NCI-H446 (cell line): ENCODE measurements at places on chromosomes 5 and 9.

- DNase-seq: no peak
These were observed 174.5 kb upstream of the MAP3K1 start for GRCh38 chr5:56640763-56641406.

GRCh38 chr5:170617533-170618490 lies 114.0 kb downstream of the KCNIP1 start:
- no peak for DNase-seq

- no peak for DNase-seq
These were observed 11.4 kb upstream of the ANKRD33B start for GRCh38 chr5:10552183-10553143.

GRCh38 chr5:62732677-62733121 lies 154.1 kb downstream of the LRRC70 start:
- no peak for DNase-seq

DNA sequence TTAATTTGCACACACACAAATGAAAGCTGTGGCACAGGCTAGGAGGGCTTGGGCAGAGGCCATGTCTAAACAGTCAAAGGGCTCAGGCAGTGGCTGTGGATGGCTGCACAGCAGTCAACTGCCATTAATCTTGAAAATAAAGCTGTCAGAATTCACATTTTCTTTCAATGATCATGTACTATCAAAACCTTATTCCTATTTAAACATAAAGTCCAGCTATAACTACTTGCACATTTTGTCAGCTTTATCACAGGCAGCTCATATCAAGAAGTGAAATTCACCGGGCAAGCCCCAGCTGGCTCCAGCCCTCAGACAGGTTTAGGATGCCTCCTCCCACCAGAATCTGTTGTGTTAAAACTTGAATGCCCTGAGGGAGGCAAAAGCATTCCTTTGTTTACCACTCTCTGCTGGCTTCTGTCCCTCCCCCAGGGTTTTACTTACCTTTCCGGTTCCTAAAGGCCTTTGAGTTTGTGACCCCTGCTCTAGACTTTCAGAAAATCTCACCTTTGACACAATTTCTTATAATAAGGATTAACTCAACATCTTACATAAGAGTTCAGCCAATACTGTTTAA lies 54.9 kb upstream of the GRAMD2B start:
- no peak for DNase-seq

GRCh38 chr9:94821098-94821887 lies 94.8 kb downstream of the AOPEP start:
- DNase-seq: no peak

GRCh38 chr9:134607971-134608370 lies 33.6 kb upstream of the COL5A1 start:
- DNase-seq: no peak

DNA sequence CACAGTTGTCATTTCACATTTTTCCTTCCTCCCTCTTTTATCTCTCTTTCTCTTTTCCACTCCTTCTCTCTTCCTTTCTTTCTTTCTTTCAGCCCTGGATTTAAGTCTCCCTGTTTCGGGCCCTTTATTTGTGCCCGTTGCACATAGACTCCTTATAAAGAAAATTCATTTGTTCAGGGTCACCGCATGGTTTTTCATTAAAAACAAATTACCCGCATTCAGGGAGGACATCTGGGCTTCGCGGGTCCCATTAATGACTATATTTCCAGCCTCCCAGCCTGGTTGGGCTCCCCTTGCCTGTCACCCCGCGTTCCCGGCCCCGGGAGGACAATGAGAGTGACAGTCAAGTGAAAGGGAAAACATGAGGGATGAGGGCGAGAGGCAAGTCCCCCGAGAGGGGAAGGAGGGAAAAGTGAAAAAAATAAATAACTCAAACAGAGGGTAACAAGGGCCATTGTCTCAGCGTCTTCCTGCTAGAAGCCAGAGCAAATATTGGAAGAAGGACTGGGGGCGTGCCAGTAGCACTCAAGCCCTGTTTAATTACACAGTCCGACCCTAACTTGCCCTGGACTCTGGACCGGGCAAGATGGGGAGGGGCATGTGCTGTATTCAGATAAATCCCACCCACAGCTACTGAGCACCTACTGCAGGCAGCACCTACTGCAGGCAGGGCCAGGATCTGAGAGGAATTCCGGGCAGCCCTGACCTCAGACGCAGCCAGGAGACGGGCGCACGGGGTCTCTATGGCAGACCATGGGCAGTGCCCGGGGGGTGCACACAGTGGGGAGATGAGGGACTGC lies 166.2 kb downstream of the PAX5 start:
- no peak for DNase-seq

DNA sequence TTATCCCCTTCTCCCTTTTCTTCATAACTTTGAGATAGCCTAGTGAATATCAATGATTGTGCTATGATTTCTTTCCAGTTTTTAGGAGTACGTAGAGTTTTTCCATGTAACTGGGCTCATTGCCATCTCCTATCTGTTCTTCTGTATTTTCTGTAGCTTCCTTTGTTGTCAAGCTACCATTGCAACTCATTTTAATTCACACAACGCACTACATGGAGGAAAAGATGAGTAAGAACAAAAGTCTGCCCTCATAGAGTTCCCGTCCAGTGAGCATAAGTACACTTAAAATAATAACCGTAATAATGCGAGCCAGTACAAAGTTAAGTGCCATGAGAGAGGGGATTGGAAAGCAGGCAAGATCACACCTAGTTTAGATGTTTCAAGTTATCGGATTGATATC lies 177.7 kb downstream of the PAM start:
- DNase-seq: no peak

GRCh38 chr5:60026161-60026560 lies 132.6 kb upstream of the PDE4D start:
- peak; percentile 29 for DNase-seq

GRCh38 chr9:79357616-79358015 lies 214.1 kb upstream of the TLE4 start:
- no peak for DNase-seq

GRCh38 chr5:148378670-148379069 lies 5.1 kb upstream of the FBXO38 start:
- DNase-seq: no peak

DNA sequence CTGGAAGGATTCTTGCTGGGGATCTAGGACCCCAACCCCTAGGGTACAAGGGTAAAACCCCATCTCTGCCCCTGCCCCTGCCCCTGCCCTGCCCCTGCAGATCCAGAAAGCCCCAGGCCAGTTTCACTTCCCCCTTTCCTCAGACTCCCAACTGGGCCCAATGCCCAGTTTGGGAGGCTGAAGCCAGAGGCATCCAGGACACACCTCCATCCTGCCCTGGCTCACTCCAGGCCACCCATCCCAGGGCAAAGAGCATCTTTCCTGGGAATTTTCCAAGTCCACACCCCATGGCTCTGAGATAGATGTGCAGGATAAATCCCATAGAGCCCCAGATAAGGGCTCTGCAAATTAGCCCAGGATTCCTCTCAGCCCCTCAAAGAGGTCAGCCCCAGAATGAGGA lies 17.4 kb downstream of the CNTFR start:
- DNase-seq: no peak

- no peak for DNase-seq
These were observed 27.6 kb upstream of the NUDT12 start for GRCh38 chr5:103590221-103590620.

- no peak for DNase-seq
These were observed 56.2 kb downstream of the ARHGEF28 start for GRCh38 chr5:73682176-73682575.

DNA sequence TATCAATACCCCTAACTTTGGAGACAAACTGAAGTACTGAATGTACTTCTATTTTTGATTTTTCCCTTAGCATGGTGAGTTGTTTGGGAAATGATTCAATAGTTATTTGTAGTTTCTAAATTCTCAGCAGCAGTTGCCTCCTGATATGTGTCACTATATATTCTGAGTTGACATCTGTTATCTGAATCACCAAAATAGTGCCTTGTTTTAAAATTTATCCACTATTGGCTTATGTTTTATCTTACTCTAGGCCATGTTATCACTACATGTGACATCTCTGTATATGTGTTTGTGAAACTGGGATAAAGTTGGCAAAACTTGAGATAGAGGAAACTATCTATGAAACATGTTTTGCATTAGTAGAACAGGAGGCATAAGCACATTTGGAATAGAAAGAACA lies 317.6 kb downstream of the TLE4 start:
- DNase-seq: no peak

DNA sequence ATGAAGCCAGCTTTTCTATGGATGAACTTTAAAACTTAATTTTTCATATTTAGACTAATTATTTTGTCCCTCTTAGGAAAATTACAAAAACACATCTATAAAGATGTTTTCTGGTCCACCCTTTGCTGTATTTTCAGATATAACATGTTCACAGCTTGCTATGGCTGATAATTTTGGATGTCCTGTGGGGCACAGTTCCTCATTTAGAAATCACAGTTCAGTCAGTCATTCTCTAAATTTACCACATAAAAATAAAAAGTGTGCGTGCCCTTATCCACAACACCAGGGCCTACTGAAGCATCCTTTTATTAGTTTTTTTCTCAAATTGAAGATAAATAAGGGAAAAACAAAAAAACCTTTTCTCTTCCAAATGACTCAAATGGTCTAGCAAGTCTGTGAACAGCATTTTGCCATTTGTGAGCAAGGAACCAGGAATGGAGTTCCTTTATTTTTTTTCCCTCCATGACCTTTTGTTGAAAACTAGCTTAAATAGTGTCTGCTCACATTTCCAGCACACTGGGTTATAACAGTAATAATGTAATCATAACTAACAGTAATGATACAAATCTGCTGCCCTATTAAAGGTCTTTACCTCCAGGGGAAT lies 87.1 kb downstream of the CEMIP2 start:
- no peak for DNase-seq

DNA sequence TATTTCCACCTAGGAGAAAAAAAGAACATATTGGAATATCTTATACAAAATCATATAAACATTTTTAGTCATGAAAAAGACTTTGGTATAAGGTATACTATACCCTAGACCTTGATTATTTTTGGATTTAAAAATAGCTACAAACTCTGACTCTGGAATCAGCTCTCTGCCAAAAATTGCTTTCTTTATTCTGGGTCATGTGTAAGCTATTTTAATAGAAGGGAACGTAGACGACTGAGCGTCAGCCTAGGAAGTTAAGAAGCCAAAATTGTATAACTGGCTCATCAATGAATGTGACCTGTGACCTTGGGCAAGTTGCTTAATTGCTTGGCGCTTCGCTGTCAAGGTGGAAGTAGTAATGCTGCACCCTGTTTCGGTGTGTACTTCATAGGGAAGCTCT lies 157.1 kb downstream of the PARP8 start:
- no peak for DNase-seq

- no peak for DNase-seq
These were observed 152.3 kb upstream of the ANKH start for GRCh38 chr5:15023846-15024245.

GRCh38 chr5:219991-220390 lies 1.9 kb downstream of the SDHA start:
- no peak for DNase-seq

- DNase-seq: no peak
These were observed 27.6 kb downstream of the ZNF622 start for GRCh38 chr5:16437977-16438376.

- DNase-seq: peak; percentile 60
These were observed 9.4 kb upstream of the CCL28 start for GRCh38 chr5:43421450-43422133.

DNA sequence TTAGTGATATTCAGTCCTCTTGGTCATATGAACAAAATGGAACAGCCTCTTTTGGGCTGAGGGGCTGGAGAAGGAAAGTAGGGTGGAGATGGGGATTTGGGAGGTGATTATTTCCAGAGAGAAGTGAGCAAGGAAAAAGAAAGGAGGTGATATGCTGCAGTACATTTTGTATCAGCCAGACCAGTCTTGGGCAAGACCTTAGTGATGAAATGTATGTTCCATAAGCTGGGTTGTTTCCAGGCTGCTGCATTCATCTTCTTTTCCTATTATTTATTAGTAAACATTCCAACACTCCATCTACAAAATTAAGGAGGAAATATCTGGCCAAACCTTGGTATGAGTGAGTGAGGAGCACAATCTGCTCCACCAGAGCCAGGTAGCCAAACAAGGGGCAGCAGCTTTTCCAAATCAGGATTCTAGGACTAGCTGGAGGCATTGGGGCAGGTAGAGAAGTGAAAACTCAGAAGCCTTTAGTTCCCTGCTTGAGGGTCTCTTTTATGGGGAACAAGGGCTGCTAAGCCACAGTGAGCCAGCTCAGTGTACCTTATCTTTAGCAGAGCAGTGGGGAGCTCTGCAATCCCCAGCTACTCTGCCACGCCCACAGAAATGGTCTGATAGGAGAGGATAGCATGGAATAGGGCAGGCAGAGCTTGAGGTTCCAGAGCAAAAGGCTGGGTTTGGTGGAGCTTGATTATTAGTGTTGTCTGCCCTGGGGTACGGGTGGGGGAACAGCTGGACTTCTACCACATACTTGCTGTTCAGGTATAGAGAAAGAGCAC lies 19.5 kb downstream of the RAD1 start:
- no peak for DNase-seq

DNA sequence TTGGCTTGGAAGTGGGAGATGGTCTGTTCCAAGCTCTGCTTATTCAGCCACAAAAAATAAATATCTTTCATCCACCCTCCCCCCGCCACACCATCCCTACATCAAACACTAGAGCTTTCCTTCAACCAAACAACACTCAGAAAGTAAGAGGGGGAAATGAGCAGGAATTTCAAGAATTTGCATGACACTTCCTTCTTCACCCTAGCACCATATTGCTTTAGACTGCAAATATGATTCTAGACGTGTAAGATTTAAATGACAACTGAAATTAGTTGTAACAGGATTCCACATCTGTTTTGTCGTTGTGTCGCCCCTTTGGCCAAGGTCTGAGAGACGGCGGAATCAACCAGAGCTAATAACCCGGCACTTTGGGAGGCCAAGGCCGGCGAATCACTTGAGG lies 88.5 kb downstream of the NDFIP1 start:
- no peak for DNase-seq

DNA sequence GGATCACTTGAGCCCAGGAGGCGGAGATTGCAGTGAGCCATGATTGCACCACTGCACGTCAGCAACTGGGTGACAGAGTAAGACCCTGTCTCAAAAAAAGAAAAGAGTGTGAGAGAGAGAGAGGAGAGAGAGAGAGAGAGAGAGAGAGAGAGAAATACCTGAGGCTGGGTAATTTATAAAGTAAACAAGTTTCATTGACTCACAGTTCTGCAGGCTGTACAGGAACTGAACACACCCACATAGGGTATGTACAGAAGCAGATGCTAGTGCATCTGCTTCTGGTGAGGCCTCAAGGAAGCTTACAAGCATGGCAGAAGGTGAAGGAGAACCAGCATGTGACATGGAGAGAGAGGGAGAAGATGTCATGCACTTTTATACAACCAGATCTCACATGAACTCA lies 46.4 kb upstream of the CHD1 start:
- no peak for DNase-seq

- DNase-seq: peak; percentile 58
These were observed 93.3 kb downstream of the KIAA0825 start for GRCh38 chr5:94524841-94525697.
